ENCODE measurements at places on chromosomes 5 and 9. TPM values are rescaled to one million over a fixed set of nuclear protein-coding genes. Genes with fewer than 3 reads are reported as not detected.

Gene MCTP1
- 33.0 TPM for total RNA-seq

Gene FBXL17
- total RNA-seq = 21.4 TPM

Gene LCN2
- 281 TPM for total RNA-seq

Gene FOXD4L4
- total RNA-seq = not detected

Gene NINJ1
- 52.5 TPM for total RNA-seq

Data from lung (tissue), 17 donors.